ENCODE measurements at places on chromosomes 2 and 18.

GRCh38 chr2:134536296-134536695, 182.5 kb downstream of the TMEM163 start:
- no peak for DNase-seq

- no peak for DNase-seq
Measured at GRCh38 chr2:236159778-236160170, 8.4 kb downstream of the GBX2 start.

- no peak for DNase-seq
Measured at GRCh38 chr2:38060236-38061018, 15.5 kb downstream of the CYP1B1 start.

- no peak for DNase-seq
Measured at GRCh38 chr2:106982350-106982749, 96.4 kb upstream of the ST6GAL2 start.

DNA sequence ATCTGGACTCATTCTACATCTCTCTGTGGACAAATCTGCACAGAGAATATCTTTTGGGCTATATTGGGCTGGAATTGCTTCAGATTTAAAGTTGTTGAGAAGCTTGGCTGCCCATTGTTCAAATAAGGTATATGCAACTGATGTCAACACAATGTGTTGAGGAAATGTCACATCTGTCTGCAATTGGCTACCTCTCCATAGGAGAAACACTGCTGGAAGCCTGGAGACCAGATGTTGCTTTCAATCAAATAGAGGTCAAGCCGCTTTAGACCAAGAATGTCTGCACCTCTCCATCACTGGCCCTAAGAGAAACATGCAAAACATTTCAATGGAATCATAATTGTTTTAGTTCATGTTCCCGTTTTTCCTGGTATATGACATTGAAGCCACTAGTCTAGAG, 720.2 kb downstream of the SLC4A3 start:
- no peak for DNase-seq

DNA sequence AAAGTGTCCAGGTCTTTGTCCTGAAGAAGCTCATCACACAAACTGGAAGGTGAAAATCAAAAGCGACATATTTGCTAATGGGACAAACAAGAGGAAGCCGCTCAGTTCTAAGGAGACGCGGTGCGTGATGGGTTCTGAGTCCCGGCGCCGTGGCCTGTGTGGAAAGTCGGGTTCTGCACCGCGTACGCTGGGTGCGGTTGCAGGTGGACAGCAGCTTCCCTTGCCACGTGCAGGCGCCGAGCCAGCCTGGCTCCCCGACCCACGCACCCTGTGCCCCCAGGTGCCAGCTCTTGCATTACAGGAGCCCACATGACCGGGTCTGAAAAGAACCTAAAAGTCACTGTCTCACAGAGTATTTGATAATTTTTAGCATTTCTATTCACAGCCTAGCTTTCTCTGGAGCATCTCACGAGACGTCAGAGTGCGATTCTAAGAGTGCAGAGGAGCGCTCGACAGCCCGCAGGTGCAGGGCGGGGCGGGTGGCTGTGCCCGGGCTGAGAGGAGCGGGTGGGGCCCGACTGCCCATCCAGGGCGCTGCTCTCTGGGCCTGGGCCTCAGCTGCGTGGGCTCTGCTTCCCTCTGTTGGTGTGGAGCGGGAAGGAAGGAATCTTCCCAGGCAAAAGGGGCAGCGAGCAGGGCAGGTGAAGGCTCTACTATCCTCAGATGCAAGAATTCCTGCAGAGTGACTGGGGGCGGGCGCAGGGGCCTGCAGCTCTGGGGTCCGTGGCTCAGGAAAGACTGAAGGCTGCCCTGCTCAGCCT, 39.4 kb downstream of the MYT1L start:
- no peak for DNase-seq

- DNase-seq, result no peak
Measured at GRCh38 chr18:76264198-76264875, 230.7 kb downstream of the ZNF516 start.

- DNase-seq, result no peak
Measured at GRCh38 chr18:76588601-76589226, 93.7 kb upstream of the ZNF516 start.

GRCh38 chr2:3459185-3460015, 59.9 kb downstream of the ADI1 start:
- DNase-seq, result no peak

GRCh38 chr2:101190747-101191516, 39.8 kb upstream of the TBC1D8 start:
- DNase-seq, result peak; percentile 54

DNA sequence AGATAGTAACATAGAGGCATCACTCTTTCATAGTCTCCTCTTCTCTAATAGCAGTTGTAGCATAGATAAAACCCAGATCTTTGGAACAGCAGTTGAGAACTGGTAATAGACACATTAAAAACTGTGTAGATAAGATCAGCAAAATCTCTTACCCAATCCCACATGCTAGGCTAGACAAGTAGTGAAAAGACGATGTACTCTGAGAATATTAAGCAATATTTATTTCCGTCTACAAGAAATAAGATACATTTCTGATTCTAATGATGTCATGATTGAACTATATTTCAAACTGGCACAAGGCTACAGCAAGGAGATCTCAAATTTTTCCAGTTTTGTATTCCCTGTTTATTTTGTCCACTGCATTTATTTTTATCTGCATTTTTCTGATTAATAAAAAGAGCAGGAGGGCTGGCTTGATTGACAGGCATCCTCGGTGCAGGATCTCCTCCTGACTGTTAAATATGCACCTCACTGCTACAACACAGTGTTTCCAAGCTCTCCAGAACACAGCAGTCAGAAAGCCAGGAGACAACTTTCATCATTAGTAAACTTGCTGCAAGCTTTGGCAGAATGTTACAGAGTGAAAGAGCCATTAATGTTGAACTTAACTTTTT, 73.3 kb upstream of the ATIC start:
- no peak for DNase-seq

DNA sequence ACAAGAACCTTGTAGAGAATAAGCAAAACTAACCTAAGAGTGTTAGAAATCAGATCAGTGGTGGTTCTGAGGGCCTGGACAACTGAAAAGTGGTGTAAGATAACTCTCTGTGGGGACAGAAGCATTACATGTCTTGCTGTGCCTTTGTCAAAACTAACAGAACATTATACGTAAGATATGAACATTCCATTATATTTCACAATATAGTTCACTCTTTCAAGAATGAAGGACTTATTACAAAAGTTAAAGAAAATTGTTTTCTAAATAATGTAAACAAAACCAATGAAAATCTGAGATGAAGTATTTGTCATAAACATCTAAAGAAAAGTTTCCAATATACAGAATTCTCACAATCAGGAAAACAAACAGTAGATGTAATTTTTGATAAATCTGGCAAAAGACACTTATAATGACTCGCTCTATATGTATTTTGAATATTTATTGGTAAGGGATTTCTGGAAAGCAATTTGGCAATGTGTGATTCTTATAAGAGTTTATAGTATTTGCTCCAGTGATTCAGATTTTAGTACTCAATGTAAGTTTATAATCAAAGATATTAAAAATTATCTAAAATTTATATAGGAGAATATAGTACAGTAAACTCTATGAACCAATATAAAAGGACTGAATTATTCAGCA, 258.4 kb downstream of the CD226 start:
- no peak for DNase-seq

DNA sequence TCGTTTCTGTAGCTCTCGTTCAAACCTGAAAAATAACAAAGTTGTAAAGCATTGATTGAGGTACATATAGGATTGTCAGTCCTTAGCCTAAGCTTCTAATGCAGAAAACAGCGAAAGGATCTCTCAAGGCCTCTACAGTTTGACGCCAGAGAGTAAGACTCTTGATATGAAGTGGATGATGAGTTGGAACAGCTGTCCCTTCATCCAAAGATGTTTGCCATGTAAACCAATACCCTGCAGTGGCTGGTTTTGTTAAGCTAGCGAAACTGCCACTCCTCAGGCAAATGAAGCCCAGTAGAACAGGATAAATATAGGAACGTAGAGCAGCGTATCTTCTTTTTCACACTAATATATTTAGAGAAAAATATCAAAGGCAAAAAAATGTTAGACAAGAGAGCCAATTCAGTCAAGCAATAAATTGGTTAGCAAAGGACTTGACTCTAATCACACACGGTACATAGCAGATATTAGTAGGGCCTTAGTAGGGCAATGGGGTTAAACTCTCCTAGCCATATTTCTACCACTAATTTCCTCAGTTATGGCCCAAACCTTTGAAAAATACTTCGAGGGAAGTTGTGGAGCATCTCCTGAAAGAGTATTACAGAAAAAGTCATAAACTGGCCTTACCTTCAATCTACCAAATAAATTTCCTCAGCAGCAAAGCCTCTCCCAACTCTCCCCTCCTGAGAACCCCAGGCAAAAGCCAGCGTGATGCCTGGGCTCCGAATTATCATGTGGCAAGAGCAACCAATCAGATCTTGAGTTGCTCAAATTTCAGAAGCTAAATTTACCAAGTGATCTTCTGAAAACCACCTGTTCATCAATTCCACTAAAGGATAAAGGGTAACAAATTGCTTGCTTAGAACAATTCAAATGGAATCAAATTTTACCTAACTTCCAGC, at the start of gene NEB:
Gene NEB, minus strand, starts transcription at position 706 of the 902 bp plus-strand sequence. CDS start 1,320 bp downstream, outside the sequence.
- DNase-seq, result no peak

GRCh38 chr18:60656553-60656952, 284.0 kb upstream of the MC4R start:
- no peak for DNase-seq
